ENCODE measurements at places on chromosomes 7 and 10. TPM values are rescaled to one million over a fixed set of nuclear protein-coding genes. Genes with fewer than 3 reads are reported as not detected.

The CDHR3 gene
- total RNA-seq: 1.7 TPM

The CHCHD3 gene
- total RNA-seq: 122 TPM

The CC2D2B gene
- total RNA-seq: not detected

The PRR15 gene
- not detected for total RNA-seq

The CTNNA3 gene
- total RNA-seq: 0.83 TPM

The NPC1L1 gene
- not detected for total RNA-seq

The CUBN gene
- total RNA-seq: 0.83 TPM

The NPY4R2 gene
- total RNA-seq: 0.36 TPM

The KMT2E gene
- total RNA-seq: 79.2 TPM

The HTR5A gene
- total RNA-seq: not detected

The MYO3A gene
- total RNA-seq: not detected

Data from IMR-90 (cell line).